Regular cardiac myocyte (primary cell): ENCODE measurements at places on chromosomes 3 and 15. TPM values are rescaled to one million over a fixed set of nuclear protein-coding genes. Genes with fewer than 3 reads are reported as not detected.

SLC27A2 gene
- total RNA-seq: under 0.01 and 2.3 TPM in 2 replicates

TMEM202 gene
- not detected in 2 replicates for total RNA-seq

WNT5A gene
- total RNA-seq: 36.4 and 78.6 TPM in 2 replicates

TM4SF18 gene
- 0.56 and 0.77 TPM in 2 replicates for total RNA-seq

ZNF502 gene
- total RNA-seq: 4.0 and 5.9 TPM in 2 replicates

PEX5L gene
- under 0.01 TPM in 2 replicates for total RNA-seq

THPO gene
- total RNA-seq: under 0.01 and 0.28 TPM in 2 replicates

CPNE9 gene
- 0.19 TPM in 1 of 2 replicates, not detected in the other for total RNA-seq

SLC15A2 gene
- total RNA-seq: 0.19 and 0.28 TPM in 2 replicates

GOLGA8J gene
- total RNA-seq: 0.28 TPM in 1 of 2 replicates, not detected in the other

MLF1 gene
- 11.9 and 12.7 TPM in 2 replicates for total RNA-seq

STRA6 gene
- 0.85 and 2.5 TPM in 2 replicates for total RNA-seq

FETUB gene
- not detected in 2 replicates for total RNA-seq

PP2D1 gene
- total RNA-seq: not detected in 2 replicates

C3orf22 gene
- total RNA-seq: not detected in 2 replicates

P2RY14 gene
- total RNA-seq: under 0.01 and 0.28 TPM in 2 replicates

PBRM1 gene
- 53.8 and 64.0 TPM in 2 replicates for total RNA-seq

EXOSC7 gene
- 47.6 and 54.1 TPM in 2 replicates for total RNA-seq

POPDC2 gene
- total RNA-seq: 0.56 and 0.58 TPM in 2 replicates

FBXO40 gene
- total RNA-seq: not detected in 2 replicates

CLPX gene
- 29.9 and 47.5 TPM in 2 replicates for total RNA-seq

SPTBN5 gene
- 0.28 and 0.38 TPM in 2 replicates for total RNA-seq

ZDHHC19 gene
- not detected in 2 replicates for total RNA-seq
